ENCODE measurements at places on chromosomes 16 and 17. TPM values are rescaled to one million over a fixed set of nuclear protein-coding genes. Genes with fewer than 3 reads are reported as not detected.

DNA sequence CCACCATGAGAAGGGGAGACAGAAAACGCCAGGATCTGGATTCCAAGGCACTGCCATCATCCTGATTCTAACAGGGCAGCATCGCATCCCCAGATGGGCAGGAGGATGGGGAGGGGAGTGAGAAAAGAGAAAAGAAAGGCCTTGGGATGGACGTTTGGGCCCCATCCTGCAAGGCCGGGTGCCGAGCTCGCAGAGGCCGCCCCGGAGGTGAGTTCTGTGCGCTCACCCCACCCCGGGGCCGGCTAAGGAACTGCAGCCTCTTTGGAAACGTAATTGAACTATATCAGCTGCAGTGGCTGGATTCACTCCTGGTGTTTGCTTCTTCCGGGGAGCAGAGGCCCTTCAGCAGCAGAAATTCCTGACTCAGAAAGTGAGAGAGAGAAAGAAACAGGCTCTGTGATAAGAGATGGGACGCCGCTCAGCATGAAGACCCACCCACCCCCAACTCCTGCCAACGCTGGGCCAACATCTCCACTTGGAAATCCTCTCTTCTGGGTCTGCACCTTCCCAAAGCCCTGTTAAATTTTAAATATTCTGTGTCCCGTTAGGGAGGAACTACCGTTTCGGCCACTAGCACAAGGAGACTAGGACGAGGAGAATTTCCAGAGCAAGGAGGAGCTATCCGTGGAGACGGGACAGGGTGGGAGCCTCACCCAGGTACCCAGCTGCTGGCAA, 8.5 kb upstream of the SSTR2 start:
- peak; percentile 85 for DNase-seq
- no peaks in the 10 kb centered on the region for H3K36me3 ChIP-seq
- H3K27me3 ChIP-seq: no peaks in the 10 kb centered on the region
- H3K27ac ChIP-seq: peak overlapping the region; percentile 79
- peaks cover 24% of the 10 kb centered on the region for H3K4me1 ChIP-seq

DNA sequence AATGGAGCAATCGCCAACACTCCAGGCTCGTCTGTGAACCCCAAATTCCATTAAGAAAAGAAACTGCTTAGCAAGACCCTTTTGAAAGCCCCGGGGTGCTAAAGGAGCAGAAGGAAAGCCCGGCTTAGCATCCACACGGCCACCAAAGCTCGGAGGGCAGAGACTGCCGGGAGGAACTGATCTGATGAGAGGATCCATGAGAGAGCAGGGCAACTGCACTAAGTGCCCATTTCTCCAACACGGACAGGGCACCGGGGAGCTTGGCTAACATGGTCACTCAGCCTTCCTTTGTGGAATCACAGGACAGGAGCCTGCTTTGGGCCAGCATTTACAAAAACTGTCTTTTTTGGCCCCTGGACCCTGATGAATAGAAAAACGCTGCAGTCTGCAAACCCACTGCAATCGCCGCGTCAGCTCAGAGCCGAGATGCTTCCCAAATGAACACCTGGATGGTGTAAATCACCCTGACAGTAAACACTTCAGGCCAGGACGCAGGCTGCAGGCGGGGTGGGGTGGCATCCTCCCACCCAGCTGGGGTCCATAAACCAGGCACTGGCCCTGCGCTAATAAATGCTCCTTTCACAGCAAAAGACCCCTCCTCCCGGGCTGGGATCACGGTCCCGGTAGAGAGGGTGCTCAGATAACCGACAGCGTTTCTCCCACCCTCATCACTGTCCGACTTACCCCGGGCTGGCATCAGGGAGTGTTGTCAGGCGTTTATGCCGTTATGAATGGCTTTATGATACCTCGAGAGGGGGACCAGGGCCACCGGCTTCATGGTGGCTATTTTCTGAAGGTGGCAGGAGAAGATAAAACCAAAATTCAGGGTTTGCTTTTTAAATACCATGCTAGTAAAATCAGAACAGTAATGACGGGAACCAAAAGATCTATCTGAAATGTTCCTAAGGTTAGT, 299.5 kb downstream of the IRF8 start:
- H3K27me3 ChIP-seq: no peaks in the 10 kb centered on the region
- no peaks in the 10 kb centered on the region for H3K36me3 ChIP-seq
- peaks cover 59% of the 10 kb centered on the region for H3K4me1 ChIP-seq
- no peak overlapping the region for H3K27ac ChIP-seq
- DNase-seq: no peak

DNA sequence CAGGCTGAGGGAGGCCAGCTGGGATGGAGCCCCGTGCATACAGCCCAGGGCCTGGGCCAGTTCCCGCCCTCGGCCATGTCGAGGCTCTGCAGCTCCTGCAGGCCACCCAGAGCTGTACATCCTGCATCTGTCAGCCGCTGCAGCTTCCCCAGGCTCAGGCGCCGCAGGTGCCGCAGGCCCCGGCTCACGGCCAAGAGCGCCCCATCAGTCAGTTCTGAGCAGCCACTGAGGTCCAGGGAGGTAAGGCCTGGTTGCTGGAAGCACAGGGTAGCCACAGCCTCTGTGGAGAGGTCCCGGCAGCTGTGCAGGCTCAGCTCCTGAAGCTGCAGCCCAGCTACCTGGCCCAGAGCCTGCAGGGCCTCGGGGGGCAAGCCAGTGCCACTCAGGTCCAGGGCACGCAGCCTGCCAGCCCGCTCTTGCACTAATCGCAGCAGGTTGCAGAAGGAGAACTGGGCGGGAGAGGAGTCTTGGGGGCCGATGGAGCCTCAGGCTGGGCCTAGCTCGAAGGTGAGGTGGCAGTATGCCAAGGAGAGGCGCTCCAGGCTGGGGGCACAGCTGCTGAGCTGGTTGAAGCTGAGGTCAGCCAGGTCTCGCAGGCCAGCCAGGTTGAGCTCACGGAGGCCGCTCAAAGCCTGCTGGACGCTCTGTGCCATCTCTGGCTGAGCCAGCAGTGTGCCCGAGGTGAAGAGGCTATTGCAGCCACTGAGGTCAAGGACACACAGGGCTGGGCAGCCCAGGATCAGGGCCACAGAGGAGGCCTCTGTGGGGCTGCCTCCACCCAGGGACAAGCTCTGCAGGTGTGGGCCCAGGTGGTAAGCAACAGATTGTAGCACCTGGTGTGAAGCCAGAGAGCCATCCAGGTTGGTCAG, 11.4 kb downstream of the ELMO3 start:
- no peaks in the 10 kb centered on the region for H3K4me1 ChIP-seq
- H3K27me3 ChIP-seq: no peaks in the 10 kb centered on the region
- H3K4me3 ChIP-seq: no peak overlapping the region
- no peak overlapping the region for H3K27ac ChIP-seq
- no peaks in the 10 kb centered on the region for H3K36me3 ChIP-seq

DNA sequence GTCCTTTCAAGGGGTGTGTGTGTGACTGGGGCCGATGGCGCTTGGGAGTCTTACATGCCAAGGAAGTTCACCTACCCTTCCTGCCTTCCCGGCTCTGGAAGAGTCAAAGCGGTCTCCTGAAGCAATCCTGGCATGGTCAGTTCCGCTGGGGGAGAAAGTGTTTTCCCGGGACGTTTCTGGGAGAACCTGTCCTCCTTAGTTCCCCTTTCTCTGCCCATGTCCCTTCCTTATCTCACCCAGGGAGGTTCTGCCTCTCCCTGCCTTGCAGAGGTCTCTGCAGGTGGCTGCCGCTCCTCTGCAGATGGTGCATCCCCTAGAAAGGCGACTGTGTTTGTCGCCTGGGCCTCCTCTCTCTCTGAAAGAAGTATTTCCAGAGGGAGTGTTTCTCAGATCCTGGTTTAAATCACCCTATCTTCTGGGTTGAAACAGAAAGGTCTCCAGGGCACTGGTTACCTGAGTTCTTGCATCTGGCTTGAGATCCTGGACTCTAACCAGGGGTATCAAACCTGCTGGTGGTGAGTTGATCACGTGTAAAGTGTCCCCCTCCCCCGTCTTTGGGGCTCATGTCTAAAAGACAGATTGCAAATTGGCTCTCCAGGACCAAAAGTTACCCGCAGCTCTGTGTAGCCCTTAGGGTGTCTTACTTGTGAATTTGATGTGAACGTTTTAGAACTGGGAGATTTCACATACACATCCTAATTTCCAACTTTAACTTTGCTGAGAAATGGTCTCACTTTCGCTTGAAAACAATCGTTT, 1.9 kb downstream of the PRKCB start:
- no peaks in the 10 kb centered on the region for H3K4me1 ChIP-seq
- no peaks in the 10 kb centered on the region for H3K36me3 ChIP-seq
- H3K4me3 ChIP-seq: no peak overlapping the region

- DNase-seq: peak; percentile 12
- H3K4me3 ChIP-seq: no peak overlapping the region
- no peaks in the 10 kb centered on the region for H3K36me3 ChIP-seq
- no peak overlapping the region for H3K27ac ChIP-seq
- H3K4me1 ChIP-seq: no peaks in the 10 kb centered on the region
- H3K27me3 ChIP-seq: peaks cover 4% of the 10 kb centered on the region
Observed at GRCh38 chr17:1298606-1299005, 19.1 kb downstream of the TRARG1 start.

GRCh38 chr16:11619327-11619851, 32.7 kb upstream of the LITAF start:
- no peaks in the 10 kb centered on the region for H3K36me3 ChIP-seq
- no peak for DNase-seq
- no peaks in the 10 kb centered on the region for H3K4me1 ChIP-seq

- DNase-seq: no peak
- no peak overlapping the region for H3K4me3 ChIP-seq
- H3K4me1 ChIP-seq: no peaks in the 10 kb centered on the region
- H3K27ac ChIP-seq: no peak overlapping the region
Observed at GRCh38 chr17:73363442-73364154, 51.8 kb upstream of the CDC42EP4 start.

- DNase-seq: peak; percentile 48
- H3K36me3 ChIP-seq: no peaks in the 10 kb centered on the region
- no peak overlapping the region for H3K4me3 ChIP-seq
- no peaks in the 10 kb centered on the region for H3K27me3 ChIP-seq
Observed at GRCh38 chr17:68771867-68772515, 170.8 kb upstream of the FAM20A start.

- no peak overlapping the region for H3K27ac ChIP-seq
- H3K4me1 ChIP-seq: no peaks in the 10 kb centered on the region
- H3K36me3 ChIP-seq: no peaks in the 10 kb centered on the region
- peaks cover 20% of the 10 kb centered on the region for H3K27me3 ChIP-seq
- no peak for DNase-seq
- no peak overlapping the region for H3K4me3 ChIP-seq
Observed at GRCh38 chr16:79988089-79988488, 387.6 kb upstream of the MAF start.

GRCh38 chr16:51818342-51818944, 667.4 kb upstream of the SALL1 start:
- H3K36me3 ChIP-seq: no peaks in the 10 kb centered on the region
- H3K4me1 ChIP-seq: no peaks in the 10 kb centered on the region
- peak; percentile 65 for DNase-seq
- H3K4me3 ChIP-seq: no peak overlapping the region

- H3K4me3 ChIP-seq: no peak overlapping the region
- H3K36me3 ChIP-seq: no peaks in the 10 kb centered on the region
- no peaks in the 10 kb centered on the region for H3K27me3 ChIP-seq
- peaks cover 22% of the 10 kb centered on the region for H3K4me1 ChIP-seq
- H3K27ac ChIP-seq: no peak overlapping the region
Observed at GRCh38 chr17:1957037-1957436, 68.1 kb downstream of the RTN4RL1 start.

GRCh38 chr16:81551151-81551808, 106.7 kb downstream of the CMIP start:
- no peaks in the 10 kb centered on the region for H3K36me3 ChIP-seq
- H3K27me3 ChIP-seq: no peaks in the 10 kb centered on the region
- no peak for DNase-seq
- H3K27ac ChIP-seq: no peak overlapping the region
- no peaks in the 10 kb centered on the region for H3K4me1 ChIP-seq
- no peak overlapping the region for H3K4me3 ChIP-seq

DNA sequence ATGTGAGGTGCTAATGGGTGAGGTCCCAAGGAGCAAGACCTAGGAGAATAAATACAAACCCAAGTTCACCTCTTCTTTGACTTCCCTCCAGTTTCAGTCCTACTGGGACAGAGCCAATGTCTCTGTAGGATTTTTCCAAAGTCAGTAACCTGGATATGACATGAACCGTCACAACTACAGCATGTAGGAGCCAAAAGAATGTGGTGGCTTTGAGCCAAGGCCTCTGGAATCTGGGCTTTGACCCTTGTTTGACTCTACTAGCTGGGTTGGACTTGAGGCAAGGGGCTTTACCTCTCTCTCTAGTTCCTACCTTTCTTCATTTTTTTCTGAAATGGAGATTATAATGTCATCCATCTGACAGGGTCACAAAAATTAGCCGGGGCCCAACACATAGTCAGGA, 91.4 kb downstream of the CACNG3 start:
- H3K27me3 ChIP-seq: no peaks in the 10 kb centered on the region
- DNase-seq: no peak
- no peaks in the 10 kb centered on the region for H3K4me1 ChIP-seq
- no peak overlapping the region for H3K4me3 ChIP-seq
- H3K36me3 ChIP-seq: no peaks in the 10 kb centered on the region
- H3K27ac ChIP-seq: no peak overlapping the region

TMEM88 gene
- total RNA-seq: 51.2 TPM

CX3CL1 gene
- total RNA-seq: 1.7 TPM

C16orf92 gene
- total RNA-seq: not detected

CDRT15L2 gene
- not detected for total RNA-seq

TMED6 gene
- 0.69 TPM for total RNA-seq

LGALS9B gene
- total RNA-seq: not detected

GAS7 gene
- total RNA-seq: 13.5 TPM

BAIAP3 gene
- total RNA-seq: 7.4 TPM

All from cardiac muscle cell (in vitro differentiated cells and primary cell).